Activated CD8-positive, alpha-beta memory T cell treated with anti-CD3 and anti-CD28 coated beads for 1 hour (primary cell): ENCODE measurements at places on chromosomes 1 and 21.

- no peak for DNase-seq
These were observed 642.2 kb downstream of the PTPRU start for GRCh38 chr1:29878501-29878900.

- no peak for DNase-seq
These were observed 7.3 kb downstream of the C8B start for GRCh38 chr1:56958526-56958925.

- no peak for DNase-seq
These were observed 30.5 kb downstream of the LHX4 start for GRCh38 chr1:180260541-180260940.

DNA sequence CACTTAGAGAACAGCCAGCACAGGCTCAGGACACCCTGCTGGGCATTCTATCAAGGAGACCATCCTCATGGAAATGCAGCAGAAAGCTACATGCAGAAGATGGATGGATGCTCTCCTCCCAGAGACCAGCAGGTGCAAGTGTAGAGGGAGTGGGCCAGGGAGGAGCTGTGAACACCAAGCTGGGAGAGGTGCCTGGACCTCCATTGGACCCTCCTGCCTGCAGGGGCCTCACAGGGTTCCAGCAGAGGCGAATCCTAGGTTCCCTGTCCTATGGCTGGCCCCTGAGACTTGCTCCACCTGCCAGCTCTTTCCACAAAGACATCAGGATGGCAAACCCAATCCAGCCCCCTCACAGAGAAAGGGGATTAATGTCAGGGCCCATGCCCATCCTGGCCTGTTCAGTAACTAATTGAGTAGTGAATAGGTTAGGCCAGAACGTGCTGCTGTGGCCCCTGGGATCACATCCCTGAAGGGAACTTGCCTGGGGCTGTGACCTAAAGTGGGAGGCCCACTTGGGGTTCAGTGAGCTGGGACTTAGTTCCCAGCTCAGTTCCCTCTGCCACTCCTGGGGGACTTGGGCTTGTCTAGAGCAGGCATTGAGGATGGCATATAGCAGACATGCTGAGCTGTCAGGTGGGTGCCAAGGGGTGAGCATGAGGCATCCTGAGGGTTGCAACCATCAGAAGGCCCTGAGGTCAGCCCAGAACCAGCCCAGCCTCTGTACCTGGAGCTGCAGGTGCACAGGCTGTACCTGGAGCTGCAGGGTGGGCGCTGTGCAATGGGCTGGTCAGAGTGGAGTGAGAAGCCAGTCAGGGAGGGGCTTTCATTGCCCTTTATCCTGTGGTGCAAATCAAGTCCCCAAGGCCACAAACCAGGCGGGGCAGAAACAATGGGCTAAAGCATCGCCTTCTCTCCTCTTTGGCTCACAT lies 22.9 kb upstream of the ZNF678 start:
- DNase-seq: no peak

GRCh38 chr21:36183144-36183795 lies 26.6 kb downstream of the DOP1B start:
- no peak for DNase-seq

GRCh38 chr1:43688594-43689000 lies 18.7 kb upstream of the ST3GAL3 start:
- DNase-seq: no peak

DNA sequence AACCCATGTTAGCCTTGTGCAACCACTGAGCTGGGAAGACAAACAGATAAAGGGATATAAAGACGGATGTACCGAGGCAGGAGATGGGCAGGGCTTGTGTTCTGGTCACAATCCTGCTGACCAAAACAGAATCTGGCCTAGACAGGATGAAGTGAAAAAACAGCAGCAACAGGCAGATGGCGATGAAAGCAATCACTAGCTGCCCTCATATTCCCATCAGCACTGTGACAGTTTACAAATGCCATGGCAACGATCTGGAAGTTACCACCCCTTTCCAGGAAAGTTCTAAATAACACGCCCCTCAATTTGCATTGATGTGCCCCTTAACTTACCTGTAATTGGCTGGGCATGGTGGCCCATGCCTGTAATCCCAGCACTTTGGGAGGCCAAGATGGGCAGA lies 40.6 kb upstream of the CD46 start:
- no peak for DNase-seq

DNA sequence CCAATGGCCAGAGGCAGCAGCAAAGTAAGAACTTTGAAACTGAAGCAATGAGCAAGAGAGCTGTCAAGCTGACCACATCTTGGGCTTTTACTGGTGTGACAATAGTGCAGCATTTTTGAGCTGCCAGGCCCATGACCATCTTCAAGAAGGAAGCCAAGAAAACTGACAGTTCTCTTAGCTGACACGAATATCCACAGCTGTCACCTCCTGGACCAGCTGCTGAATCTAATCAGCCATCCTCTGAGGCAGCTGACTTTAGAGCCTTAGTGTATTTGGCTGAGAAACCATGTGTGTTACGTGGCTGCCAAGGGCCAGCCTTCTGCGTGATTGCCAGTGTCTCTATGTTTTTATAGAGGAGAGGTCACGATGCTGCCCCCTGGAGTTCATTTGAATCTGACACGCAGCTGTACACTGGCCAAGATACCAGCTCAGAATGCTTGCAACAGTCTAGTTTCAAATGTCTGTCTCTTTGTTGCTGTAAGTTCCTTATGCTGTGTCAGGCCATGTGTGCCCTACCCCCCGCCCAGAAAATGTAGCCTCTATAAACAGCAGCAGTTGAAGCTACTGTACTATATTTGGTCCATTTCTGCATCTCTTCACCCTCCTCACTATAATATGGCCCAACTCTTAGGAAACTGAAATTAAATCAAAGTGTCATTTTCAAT lies 39.7 kb downstream of the PALMD start:
- peak; percentile 2 for DNase-seq

GRCh38 chr1:23286401-23286800 lies 57.7 kb downstream of the HNRNPR start:
- no peak for DNase-seq

GRCh38 chr1:231139125-231139649 lies 22.7 kb upstream of the TRIM67 start:
- DNase-seq: no peak

GRCh38 chr1:41135196-41135947 lies 106.7 kb downstream of the SCMH1 start:
- no peak for DNase-seq

DNA sequence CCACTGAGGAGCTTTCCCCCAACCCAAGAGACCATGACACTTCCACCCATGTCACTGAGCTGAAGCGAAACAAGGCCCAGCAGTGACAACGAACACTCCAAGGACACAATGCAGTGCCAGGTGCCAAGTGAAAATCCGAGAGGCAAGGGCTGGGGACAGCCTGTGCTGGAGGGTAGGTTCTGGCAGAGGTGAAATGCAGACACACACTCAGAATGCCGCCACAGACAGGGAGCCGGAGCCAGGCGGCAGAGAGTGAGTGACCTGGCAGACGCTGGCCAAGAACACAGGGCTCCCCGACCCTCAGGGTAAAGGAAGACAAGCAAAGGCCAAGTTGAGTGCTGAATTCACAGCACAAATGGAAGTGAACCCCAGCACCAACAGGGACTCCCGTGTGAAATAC lies 78.9 kb downstream of the CD46 start:
- no peak for DNase-seq

DNA sequence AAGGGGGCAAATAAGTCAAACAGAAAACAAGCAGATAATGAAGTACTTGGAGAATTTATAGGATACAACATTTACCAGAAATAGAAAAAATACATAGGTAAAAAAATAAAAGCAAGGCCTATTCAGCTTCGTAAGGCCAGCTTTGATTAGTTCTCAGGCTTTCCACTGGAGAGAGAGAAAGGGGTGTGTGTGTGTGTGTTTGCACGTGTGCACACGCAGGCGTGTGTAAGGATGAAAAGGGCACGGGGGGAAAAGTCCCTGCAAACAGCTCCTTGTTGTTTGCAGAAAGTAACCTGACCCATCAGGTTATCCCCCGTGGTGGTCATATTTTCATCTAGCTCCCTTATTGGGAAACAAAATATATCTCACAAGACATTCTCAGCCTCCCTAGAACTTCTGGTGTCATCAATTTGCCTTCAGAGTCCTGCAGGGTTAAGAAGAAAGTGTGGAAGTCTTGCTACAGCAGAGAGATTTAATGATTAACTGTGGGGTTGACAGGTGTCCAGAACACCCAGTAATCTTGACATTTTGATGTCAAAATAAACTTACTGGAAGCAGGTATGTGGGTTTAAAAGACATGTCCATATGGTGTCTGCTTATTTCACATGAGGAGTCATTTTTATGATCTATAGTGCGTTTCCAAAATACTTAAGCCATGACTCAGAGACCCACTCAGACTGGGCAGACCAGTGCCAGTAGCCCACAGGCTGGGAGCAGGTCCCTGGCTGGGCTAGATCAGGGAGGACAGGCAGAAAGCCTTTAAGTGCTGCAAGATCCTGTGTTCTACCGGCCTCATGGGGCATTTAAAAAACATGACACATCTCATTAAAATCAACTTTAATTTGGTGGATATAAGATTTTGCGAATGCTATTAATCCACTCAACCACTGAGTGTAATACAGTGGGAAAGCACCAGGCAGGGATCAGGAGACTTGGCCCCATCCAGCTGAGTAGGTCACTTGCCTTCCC lies 487.6 kb upstream of the CAMK1G start:
- DNase-seq: no peak

DNA sequence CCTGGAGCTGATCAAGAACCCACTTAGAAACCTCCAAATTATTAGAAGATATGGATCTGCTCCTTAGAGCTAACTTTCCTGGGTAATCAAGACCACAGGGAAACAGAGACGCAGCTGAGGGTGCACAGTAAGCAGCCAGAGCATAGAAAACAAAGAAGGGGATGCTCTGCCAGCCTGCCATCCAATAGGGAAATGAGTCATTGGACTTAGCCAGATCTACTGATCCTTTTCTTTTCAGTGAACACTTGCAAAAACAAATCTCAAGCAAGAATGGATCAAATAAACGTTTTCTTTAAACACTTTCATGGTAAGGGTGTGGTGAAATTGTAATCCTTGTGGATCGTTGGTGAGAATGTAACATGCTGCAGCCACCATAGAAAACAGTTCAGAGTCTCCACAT lies 474.0 kb downstream of the LTN1 start:
- no peak for DNase-seq

DNA sequence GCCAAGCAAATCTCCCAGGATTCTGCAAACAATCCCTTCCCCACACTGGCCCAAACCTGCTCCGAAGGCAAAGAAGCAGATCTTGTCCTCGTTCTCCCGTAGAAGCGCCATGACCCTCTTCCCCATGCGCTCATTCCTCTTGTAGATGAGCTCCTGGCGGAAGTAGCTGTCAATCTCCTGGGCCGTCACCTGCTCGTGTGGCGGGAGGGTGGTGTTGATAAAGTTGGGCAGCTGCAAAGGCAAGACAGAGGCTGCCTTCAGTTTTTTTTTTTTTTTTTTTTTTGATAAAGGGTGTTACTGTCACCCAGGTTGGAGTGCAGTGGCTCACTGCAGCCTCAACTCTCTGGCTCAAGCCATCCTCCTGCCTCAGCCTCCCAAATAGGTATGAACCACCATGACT lies 202.7 kb downstream of the TRABD2B start:
- DNase-seq: no peak

DNA sequence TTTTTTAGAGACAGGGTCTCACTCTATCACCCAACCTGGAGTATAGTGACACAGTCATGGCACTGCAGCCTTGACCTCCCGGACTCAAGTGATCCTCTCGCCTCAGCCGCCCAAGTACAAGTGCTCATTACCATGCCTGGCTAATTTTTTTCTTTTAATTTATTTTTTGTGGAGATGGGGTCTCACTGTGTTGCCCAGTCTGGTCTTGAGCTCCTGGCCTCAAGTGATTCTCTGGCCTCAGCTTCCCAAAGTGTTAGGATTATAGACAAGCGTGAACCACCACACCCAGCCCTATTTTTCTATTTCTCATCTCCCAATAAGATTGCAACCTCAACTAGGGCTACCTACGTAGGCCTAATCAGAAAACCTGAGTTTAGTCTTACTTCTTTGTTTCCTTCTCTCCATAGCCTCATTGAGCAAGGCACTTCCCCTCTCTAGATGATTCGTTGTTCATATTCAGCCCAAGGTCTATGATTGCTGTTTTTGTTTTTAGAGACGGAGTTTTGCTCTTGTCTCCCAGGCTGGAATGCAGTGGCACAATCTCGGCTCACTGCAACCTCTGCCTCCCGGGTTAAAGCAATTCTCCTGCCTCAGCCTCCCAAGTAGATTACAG lies 1.1 kb upstream of the KPNA6 start:
- DNase-seq: no peak

- no peak for DNase-seq
These were observed 5.9 kb downstream of the CNIH3 start for GRCh38 chr1:224621813-224622682.

DNA sequence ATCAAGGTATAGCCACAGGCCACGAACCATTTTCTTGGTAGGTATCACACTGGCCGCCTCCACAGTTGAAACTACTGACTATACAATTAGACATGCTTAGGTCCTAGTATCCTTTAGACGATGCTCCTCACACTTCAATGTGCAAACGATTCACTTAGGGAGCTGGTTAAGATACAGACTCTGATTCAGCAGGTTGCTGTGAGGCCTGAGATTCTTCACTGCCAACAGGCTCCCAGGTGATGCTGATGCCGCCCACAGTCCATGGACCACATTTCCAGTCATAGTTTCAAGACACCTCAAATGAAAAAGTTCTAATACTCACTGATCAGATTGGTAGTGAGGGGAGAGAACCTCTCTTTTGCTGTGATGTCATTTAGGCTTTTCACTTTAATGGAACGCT lies 6.8 kb downstream of the ATP5PO start:
- DNase-seq: no peak

- DNase-seq: no peak
These were observed 45.4 kb upstream of the MPZL1 start for GRCh38 chr1:167676205-167676915.
